GM03348 (cell line): ENCODE measurements at places on chromosomes 4 and X.

- DNase-seq: no peak
Observed at GRCh38 chr4:113627321-113627720, 134.2 kb downstream of the CAMK2D start.

GRCh38 chr4:146472404-146472803, 49.3 kb downstream of the SLC10A7 start:
- DNase-seq: no peak

DNA sequence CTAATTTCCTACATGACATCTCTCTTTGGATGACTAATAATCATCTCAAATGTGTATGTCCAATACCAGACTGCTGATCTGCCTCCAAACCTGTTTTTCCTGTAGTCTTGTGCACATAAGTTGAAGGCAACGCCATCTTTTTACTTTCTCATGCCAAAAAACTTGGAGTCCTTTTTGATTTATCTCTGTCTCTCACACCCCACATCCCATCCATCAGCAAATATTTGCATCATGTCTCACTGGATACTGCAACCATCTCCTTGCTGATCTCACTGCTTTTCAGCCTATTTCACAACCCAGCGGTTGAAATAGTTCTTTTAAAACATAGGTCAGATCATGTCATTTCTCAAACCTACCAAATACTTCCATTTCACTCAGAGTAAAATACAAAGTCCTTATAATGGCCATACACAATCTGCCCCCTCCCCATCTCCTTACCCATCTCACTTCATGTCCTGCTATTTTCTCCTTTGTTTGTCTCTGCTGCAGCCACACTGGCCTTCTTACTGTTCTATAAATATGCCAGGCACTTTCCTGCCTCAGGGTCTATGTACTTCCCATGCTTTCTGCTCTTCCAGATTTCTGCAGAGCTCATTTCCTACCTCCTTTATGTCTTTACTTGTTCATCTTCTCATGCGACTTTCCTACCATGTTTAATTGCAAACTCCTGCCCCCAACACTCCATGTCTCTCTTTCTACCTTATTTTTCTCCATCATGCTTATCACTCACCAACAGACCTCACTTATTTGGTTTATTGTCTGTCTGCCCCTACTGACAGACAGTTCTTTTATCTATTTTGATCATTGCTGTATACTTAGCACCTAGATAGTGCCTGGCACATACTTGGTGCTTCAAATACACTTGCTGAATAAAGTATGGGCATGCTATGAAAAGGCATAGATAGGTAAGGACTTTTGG, 98.8 kb downstream of the ANXA3 start:
- DNase-seq: peak; percentile 77

DNA sequence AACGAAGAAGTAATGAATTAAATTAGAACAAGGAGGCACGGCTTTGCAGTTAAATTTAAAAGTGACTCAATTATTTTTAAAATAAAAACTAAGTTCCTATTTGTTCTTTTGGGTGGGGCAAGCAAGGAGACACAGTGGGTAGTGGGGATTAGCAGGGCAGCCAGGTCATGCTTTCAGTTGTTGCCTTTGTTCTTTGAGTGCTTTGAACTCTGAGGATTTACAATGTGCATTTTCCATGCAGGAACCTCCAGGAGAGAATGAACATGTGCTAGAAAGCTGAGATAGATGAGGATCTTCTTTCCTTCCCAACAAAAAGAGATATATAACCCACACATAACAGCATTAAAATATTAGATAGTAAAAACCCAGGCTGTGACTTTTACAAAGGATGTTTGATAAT, 420.4 kb upstream of the CTSO start:
- no peak for DNase-seq

DNA sequence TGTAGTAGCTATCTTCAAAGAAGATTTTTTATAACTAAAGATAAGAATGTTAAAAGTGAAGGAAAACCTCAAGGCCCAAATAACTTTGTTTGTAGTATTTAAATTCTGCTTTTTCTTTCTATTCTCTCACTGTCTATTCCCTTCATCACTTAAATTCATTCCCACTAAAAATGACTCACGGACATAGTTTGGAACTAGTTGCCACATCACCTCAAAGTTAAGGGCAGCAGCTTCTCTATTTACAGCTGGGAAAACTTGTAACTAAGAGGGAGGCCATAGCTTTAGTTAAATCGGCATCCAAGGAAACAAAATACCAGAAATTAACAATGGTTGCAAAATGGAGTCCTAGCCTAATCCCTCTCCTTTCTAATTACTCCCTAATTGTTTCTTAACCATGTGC, 325.4 kb upstream of the MAGEB2 start:
- DNase-seq: no peak

DNA sequence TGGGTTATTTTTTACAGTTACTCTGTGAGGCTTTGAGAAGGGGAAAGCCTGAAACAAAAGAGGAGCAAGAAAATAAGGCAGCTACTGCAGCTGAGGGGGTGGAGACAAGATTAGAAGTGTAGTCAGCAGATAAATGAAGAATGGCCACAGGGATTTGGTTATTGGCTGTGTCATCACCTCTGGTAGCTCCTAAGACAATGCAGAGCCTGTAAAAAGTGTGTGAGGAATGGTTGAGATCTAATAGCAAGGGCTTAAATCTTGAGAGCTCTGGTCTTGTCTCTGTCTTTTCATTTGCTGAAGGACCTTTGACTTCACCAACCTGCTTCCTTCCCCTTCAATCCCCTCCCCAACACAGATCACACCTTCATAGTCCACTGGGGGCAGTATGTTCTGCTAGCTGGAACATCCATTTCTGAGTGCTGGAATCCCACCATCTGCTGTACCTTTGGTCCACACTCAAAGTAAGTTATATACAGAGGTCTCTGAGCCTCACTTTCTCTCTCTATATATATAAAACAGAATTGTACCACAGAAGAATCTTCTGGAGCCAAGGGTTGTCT, 213.7 kb upstream of the ZIC3 start:
- DNase-seq: no peak

DNA sequence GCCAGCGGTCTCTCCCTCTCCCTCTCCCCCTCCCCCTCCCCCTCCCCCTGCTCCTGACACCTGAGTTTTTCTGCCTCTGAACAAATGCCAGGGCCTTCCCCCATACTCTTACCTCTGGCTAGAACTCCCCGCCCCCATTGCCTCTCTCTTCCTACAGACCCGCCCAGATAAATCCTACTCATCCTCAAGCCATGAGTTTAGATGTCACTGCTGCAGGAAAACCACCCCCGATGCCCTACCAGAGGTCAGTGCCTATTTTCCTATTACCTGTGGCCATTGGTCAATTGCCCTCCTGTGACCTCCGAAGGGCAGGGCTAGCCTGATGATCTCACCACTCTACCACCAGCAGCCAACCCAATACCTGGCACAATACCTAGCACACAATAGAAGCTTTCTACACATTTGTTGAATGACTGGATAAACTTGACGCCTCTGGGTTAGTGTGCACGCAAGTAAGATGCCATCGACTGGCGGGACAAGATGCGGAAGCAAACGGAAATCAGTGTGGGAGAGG, 43.7 kb downstream of the SLC2A9 start:
- DNase-seq: no peak

DNA sequence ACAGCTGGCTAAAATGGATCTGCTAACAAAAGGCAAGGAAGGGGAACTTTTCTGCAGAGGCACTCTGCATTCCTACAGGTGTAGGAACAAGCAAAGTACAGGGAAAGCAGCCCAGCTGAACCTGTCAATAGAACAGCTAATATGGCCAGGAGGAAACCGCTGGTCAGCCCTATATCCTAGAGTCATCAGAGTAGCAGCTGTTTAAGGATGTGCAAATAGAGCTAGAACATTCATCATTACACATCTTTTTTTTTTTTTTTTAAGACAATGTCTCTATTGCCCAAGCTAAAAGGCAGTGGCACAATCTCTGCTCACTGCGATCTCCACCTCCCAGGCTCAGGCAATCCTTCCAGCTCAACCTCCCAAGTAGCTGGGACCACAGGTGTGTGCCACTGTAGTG, 163.0 kb downstream of the BTC start:
- no peak for DNase-seq

DNA sequence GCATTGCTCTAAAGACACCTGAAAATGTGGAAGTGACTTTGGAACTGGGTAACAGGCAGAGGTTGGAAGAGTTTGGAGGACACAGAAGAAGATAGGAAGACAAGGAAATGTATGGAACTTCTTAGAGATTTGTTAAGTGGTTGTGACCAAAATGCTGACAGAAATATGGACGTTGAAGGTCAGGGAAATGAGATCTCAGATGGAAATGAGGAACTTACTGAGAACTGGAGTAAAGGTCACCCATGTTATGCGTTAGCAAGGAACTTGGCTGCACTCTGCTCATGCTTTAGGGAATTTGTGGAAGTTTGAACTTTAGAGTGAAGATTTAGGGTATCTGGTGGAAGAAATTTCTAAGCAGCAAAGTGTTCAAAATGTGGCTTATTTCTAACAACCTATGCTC, 99.4 kb downstream of the FAM13A start:
- DNase-seq: no peak

DNA sequence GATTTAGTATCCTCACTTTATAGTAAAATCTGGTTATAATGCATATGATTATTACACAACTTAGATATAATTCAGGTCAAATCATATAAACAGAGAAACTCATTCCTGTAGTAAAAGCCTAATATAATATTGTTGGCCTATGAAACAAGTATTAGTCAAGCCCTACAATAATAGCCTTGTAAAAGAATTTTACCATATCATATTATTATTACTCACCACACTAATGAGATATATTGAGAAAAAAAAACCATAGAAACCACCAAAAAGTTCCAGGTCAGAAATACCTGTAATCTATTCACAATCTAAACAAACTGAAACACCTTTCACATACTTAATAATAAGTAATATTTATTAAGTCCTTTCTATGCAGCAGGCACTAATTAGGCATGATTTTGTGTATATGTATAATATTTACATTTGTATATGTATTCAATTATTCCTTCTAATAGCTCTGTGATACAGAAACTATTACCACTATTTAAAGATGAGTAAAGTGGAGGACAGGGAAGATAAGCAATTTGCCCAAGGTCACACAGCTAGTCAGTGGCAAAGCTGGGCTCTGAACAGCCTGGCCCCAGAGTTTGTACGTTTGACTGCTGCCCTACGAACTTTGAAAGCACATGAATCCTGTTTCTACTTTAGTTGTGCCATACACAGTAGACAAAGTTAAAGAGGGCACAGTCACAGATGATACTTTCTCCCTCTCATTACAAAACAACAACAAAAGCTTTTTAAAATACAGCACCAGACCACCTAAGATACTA, 9.0 kb downstream of the ZNF827 start:
- no peak for DNase-seq

GRCh38 chr4:621296-622070, 3.9 kb upstream of the PDE6B start:
- no peak for DNase-seq

- no peak for DNase-seq
Observed at GRCh38 chr4:47519239-47519883, 34.3 kb downstream of the ATP10D start.

DNA sequence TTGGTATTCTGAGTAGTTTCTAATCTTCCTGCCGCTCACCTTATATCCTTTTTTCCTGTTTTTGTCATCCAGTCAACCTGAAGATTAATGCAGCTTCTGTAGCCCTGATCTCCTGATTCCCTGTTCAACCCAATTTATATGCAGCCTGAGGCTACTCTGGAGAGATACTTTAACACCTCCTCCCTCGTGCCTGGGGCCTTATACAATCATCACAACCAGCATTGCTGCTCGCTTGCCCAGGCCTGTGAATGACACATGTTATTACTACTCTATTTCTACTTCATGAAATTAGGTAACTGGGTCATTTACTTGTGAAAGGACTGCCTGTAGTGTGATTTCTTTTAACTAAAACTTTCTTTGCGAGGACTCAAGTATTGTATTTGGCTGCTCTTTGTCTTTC, 33.7 kb upstream of the WDR17 start:
- DNase-seq: no peak

DNA sequence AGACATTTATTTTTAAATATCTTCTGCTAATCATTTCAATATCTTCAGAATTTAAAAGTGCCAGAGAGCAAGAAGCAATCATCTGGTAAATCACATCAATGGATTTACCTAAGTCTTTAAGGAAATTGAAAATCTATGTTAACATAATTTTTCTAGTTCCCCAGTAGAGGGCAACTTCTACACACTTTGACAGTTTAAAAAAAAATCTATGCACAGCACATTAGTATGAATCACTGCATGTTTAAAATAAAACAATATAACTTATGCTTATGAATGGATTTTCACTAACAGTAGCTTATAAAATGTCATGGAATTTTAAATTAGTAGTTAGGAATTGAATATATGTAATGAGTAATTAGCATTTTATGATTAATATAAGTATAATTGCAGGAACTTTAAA, 126.5 kb downstream of the REELD1 start:
- DNase-seq: peak; percentile 12

DNA sequence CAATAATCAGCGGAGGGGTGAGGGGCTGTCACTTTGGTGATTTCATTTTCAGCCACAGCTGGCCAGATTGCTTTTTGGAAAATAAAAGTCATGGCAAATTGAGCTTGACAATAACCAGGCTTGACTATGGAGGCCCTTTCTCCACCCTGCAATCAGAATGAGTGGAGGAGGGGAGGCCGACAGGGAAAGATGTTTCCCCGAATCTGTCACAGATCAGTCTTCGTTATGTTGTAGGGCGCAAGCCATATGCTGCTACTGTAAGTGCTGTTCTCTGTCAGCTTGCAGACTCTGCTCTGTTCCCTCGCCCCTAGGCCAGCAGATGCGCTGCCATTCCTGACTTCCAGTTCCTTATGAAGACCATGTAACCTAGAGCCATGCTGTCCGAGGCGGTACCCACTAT, 114.1 kb downstream of the MGST2 start:
- DNase-seq: no peak

DNA sequence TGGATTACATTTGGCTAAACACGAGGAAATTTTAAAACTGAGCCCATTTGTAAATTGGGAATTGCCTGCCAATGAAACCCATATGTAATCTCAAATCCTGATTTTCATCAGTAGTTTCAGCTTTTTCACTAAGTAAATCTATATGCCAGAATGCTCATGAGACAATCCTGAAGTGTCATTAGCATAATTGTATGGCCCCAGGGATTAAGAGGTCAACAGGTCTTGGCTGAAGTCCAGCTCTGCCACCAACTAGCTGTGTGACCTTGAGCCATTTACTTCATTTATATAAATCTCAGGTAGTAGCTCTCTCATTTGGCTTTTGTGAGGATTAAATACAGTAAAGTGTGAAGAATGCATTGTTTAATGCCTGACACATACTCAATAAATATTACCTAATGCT, 320.5 kb upstream of the EMCN start:
- DNase-seq: no peak

- DNase-seq: peak; percentile 36
Observed at GRCh38 chr4:69823481-69824186, 36.3 kb downstream of the SULT1E1 start.

DNA sequence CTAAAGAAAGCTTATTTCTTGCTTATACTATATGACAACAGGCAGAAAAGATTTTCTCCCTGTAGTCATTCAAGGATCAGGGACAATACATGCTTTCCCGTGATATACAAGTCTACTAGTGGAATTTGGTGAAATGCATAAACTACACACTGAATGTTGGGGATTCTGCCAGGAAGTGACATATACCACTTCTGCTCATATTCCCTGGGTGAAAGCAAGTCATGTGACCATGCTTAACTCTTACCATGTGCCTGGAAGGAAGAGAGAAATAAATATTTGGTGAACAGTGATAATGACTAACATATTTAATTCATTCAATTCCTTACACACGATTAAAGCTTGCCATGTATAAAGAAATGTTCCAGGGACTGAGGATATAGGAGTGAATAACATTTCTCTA, 534.6 kb downstream of the PPARGC1A start:
- DNase-seq: no peak
